ENCODE measurements at places on chromosomes 2 and 18.

GRCh38 chr2:102224824-102225739 is 38.3 kb downstream of the IL1RL2 start:
- DNase-seq: no peak

GRCh38 chr2:70947556-70948184 is 12.0 kb downstream of the ATP6V1B1 start:
- no peak for DNase-seq

- no peak for DNase-seq
Measured at GRCh38 chr18:39186008-39186407, 1620.4 kb upstream of the CELF4 start.

DNA sequence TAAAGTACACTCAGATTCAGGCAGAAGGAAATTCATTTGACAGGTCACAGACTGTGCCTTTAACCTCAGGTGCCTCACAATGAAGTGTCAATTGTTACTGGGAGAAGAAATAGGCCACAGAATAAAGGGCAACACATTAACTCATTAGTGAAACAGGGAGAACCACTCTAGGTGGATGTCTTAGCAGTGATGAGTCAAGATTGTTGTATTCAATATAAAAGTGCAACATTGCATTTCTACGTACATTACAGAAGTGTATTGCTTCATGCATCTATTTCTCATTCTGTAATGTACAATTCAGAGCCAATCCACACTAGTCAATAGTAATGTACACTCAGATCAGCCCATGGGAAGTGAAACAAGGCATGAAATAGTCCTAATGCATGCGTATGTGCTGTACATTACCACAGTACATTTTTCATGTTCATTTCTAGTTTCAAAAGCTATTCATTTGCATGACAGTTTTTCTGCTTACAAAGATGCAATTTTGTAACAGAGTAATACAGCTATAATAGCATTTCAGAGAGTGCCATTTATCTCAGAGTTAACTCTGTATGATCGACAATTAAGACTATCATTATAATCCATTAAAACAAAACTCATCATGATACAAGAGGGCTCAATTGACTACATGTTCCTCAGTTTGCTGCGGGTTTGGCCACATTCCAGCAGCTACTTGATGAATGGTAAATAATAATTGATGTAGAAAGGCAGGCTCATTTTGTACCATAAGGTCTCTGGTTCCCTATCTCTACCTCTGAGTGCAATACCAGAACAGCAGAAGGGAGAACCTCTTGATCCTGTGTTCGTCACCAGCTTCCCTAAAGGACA is 12.2 kb upstream of the ARL5A start:
- peak; percentile 83 for DNase-seq

DNA sequence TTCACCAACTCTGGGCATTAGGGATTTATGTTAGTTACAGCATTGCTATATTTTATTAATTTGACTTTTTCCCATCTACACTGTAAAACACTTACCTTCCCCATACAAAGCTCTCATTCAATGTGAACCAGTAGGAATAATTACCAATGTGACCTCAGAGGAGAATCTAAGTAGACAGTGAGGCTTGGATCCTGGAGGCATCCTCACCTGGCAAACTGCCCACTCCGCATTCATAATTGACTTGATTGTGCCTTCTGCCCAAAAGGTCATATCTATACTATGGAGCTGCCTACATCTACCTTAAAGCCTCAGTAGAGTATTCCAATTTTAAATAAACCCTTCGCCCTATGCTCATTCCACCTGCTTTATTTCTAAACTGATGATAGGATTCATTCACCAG is 45.4 kb upstream of the SCN1A start:
- DNase-seq: no peak

DNA sequence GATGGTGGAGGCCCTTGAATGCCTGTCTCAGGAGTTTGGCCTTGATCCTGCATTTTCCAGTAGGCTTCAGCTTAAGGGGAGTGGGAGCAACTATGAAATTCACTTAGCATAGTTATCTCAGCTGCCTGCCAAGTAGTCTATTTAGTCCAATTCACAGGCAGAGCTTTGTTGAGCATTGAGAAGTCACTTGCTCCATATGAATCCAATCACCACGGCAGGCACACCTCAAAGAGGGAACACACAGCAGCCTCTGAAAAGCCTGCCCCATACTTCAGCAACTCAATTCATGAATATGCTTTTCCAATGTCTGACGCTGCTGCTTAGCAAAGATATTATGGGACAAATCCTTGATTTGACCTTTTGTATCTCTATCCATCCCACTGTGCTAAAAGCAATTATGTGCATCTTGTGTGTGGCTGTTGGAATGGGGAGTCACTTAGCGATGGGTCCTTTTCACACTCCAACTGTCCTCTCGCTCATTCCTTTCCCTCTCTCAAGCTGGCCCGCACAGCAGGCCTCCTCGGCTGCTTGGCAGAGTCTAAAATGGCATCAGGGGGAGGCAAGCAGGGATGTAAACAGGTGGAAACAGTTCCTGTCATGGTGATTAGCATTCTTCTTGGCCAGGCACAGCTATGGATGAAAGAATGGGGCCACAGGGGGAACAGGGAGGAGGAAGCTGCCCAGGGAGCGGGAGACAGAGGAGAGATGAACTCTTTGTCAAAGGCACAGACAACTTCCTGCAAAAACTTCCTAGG is 56.0 kb upstream of the LRPPRC start:
- no peak for DNase-seq

GRCh38 chr2:5664278-5664681 is 27.9 kb upstream of the SOX11 start:
- no peak for DNase-seq

GRCh38 chr2:179952658-179953057 is 54.4 kb downstream of the CWC22 start:
- DNase-seq: no peak

GRCh38 chr2:36455011-36455410 is 99.4 kb downstream of the CRIM1 start:
- DNase-seq: no peak

DNA sequence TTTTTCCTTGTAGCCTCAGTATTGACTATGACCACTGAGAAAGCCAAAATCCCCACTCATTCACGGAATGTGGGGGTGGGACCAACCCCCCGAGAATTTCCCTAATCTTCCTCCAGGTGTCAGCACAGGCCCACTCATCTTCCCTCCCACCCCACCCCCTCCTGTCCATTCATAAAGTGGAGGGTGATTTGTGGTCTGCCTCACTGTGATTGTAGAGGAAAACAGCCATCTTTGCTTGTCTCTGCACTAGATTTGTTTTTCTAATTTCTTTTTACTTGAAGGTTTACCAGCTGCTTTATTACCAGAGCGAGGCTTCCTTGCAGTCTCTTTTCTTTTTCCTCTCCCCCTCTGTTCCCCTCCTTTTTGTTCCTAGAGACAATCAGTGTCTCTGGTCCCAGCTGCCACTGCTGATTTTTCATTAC is 171.8 kb downstream of the ICOS start:
- peak; percentile 40 for DNase-seq

- DNase-seq: no peak
Measured at GRCh38 chr2:88248280-88248828, 78.2 kb downstream of the THNSL2 start.

- DNase-seq: no peak
Measured at GRCh38 chr18:4797002-4797685, 342.0 kb upstream of the DLGAP1 start.

- DNase-seq: no peak
Measured at GRCh38 chr2:209529579-209529978, 105.7 kb downstream of the MAP2 start.
